ENCODE measurements at places on chromosomes 11 and 22. TPM values are rescaled to one million over a fixed set of nuclear protein-coding genes. Genes with fewer than 3 reads are reported as not detected.

DNA sequence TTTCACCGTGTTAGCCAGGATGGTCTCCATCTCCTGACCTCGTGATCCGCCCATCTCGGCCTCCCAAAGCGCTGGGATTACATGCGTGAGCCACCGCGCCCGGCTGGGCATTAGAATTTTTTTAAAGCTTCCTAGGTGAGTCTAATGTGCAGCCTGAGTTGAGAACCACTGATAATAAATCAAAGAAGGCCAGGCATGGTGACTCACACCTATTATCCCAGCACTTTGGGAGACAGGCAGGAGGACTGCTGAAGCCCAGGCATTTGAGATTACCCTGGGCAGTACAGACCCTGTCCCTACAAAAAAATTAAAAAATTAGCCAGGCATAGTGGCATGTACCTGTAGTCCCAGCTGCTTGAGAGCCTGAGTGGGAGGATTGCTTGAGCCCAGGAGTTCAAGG lies 13.7 kb downstream of the MEI1 start:
- DNase-seq = no peak

DNA sequence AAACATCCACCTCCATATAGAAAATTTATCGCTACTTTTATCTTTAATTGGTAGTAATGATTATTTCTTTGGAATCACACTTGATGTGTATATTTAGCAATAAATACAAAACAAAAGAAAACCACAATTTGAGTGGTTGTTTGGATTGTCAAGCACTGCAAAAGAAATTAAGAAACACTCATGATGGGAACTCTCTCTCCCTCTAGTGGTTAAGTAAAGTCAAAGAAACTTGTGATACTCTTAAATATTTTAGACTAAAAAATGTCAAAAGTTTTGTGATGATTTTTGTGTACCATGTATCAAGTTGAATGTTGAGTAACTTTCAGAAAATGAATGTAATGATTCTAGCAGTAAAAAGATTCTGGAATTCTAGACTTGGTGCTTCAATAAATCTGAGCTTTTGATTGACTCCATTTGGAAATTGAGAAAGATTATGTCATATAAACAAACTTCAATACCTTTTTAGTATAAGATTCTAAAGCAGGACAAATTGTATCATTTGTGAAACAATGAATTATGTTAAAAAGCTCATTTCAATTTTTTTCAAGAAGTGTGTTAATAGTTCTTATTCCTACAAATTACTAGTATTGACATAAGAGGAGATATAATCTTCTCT lies 20.8 kb downstream of the MUC15 start:
- no peak for DNase-seq

DNA sequence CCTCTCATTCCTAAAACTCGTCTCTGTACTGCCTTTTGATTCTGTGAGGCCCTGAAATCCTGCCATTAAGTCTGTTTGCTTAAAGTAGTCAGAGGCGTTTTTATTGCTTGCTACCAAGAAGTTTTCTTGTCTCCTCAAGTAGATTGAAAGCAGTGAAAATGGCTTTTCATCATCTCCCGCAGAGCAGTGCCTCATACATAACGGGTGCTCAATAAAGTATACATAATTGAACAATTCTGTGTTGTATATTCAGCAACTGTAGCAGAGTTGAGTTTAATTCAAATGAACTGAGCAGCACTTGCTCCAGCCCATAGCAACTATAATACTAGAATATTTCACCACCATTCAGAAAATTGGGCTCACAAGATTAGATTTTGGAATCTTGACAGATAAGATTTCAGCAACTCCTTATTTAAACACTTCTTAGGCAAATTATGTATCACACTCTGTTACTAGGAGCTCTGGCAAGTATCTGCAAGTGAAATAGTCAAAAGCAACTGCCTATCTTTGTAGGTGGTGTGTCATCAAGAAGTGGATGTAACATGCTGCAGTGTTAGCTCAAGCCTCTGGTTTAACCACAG lies 20.0 kb downstream of the FIBIN start:
- no peak for DNase-seq

DNA sequence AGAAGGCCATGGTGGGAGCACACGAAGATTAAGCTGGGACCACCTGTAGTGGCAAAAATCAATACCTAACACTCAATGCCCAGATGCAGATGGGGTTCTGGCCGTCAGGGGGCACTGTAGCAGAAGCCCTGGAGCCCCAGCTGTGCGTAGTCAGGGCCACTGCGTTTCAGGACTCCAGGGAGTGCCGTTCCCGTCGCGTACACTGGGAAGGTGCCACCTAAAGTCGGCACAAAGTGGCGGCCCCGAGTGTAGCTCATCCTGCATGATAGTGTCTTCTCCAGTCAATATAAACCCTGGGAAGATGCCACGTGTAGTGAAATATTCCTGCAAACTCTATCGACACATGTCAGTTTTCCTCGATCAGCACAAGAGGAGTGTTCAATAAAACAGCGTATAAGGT lies 123.8 kb upstream of the NTM start:
- DNase-seq = no peak

- no peak for DNase-seq
These were observed 19.3 kb downstream of the ZC3H7B start for GRCh38 chr22:41320416-41321240.

GRCh38 chr22:23153994-23154393 lies 8.7 kb downstream of the RAB36 start:
- no peak for DNase-seq

- DNase-seq = no peak
These were observed 790.0 kb upstream of the KIRREL3 start for GRCh38 chr11:127790592-127790991.

DNA sequence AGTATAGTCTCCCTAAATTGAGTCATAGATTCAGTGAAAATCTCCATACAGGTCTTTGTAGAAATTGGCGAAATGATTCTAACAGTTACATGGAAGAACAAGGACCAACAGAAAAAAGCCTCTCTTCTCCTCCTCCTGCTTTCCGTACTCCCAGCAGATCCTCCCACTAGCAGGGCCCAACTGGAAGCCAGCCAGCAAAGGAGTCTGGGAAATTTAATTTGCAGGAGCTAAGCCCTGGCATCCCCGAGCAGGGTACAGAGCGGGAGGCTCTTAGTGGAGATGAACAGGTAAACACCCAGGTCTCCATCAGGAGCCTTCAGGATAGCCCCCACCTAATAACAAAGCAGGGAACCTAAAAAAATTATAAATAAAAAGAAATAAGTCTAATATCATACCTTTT lies 1473.8 kb downstream of the TBC1D22A start:
- peak; percentile 36 for DNase-seq

DNA sequence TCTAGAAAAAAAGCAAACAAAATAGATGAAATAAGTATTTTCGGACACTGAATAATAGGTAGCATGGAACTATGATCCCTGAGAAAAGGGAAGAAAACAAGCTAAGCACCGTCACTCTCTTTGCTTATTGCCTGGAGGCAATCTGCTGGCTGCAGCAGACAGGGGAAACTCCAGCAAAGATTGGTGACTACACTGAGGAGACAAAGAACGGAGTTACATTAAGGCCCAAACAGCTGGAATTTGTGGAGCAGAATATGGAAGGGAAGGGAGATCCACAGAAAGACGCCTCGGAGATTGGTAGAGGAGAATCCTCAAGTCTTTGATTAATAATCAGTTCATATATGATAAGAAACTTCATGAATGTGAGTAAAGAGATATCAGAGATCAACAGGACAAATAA lies 150.2 kb downstream of the TYR start:
- no peak for DNase-seq

- no peak for DNase-seq
These were observed 48.8 kb upstream of the FIBIN start for GRCh38 chr11:26944866-26945664.

DNA sequence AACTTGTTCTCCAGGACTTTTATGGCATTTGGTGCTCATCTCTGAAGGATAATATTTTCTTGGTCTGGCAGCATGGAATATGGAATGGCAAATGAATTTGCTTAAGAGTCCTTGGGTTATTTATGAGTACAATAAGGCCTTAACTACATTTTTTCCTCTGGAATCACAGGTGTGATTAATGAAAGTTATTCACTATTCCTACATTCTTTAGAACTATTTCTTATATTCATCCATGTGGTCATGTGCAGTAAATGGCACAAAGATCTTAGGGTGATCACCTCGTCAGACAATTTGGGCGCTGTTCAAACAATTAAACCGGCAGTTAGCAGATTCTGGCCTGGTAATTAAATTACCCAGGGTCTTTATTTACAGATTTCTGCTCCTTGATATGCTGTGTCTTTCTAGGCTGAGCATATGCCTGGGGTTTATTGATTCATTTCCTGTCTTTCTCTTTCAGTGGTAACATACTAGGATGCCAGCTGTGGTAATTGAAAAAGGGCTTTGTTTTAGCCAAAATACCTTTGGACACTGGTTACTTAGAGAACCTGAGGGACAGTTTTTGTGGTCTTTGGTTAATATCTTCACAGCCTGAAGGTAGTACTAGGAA lies 31.6 kb downstream of the SIK2 start:
- no peak for DNase-seq

DNA sequence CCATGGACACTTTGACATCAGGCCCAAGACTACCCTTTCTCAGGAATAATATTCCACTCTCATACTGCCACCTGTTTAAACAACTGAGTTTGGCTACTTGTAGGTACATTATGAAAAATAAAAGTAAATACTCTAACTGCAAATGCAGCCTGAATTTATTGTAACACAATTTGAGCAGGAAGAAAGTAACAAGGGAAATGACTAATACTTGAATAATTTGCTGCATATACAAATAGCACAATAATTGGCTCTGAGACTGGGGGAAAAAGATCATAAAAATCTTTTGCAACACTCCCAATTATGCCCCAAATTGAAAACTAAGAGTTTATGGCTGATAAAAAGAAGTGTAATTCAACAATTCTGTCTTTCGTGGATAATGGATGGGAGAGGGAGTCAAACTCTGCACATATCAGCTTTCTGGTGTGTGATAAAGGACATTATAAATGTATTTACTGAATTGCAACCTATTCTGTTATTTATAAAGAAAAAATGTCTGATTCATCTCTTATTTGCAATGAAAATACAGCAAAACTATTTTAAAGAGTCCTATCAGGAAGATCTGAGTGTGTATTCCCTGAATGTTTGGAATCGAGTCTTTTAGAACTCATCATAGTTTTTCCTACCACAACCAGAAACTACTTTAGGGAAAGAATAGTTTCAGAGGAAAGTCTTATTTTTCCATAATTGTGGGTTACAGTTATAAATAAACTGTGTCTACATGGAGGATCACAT lies 359.0 kb downstream of the JRKL start:
- DNase-seq = no peak

DNA sequence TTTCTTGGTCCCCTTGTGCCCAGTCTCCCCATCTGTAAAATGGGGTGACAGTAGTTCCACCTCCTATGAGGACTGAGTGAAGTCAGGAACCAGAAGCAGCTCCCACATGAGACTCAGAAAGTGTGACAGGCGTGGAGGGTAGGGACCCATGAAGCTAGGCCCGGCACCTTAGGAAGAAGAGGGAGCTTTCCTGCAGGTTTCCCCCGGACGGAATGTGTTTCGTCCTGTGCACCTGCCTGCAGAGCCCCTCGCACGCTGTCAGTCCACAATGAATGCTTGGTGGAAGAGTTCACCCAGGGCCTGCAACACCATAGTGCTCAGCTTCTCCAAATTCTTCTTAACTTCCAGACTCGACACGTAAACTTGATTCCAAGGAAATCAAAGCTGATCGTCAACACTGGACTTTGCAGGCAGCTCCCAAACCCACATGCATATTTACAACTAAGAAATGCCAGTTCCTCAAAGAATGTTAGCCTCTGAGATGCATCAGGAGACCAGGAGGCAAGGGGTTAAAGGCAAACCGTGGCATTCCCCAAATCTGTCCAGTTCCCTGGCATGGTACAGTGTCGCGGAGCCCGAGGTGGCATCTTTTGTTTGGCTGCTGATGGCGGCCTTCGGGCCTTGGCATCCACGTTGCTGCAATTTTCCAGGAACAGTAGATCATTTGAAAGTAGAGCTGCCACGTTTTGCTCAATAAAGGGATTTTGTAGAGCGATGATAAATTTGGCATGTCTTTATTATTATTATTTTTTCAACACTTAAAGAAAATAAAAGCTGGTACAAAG lies 15.4 kb downstream of the LRP5 start:
- DNase-seq = no peak

DNA sequence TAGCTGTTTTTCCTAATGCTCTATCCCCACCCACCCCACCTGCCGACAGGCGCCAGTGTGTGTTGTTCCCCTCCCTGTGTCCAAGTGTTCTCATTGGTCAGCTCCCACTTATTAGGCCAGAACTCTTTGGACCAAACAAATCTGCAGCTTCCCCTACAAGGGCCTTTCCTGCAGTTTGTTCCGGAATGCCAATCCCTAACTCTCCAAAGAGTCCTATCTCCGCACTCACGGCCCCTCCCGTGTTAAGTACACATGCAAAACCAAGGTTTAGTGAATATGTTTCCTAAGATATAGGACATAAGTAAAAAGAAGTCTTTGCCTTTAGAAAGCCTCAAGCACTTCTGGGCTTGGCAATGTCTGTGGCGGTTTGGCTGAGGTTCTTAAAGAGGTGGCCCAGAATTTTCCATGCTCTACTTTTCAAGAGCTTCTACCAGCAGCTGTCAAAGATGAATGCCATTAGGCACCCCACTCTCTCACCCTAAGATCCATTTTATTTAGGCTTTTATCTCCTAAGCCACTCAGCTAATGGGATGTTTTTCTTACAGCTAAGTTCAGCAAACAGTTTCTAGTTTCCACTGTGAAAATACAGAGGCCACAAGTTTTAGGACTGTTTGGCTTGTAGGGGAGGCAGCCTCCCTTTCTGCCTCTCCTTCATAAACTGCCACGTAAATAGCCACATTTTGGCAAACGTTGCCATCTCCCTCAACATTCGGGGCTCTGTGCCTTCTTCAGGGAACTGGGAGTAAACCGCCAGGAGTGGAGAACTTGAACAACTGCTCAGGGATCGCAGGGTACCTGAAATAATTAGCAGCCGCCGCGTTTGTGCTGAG lies 1.6 kb downstream of the CD59 start:
- no peak for DNase-seq

GRCh38 chr11:70547386-70547785 lies 149.1 kb downstream of the CTTN start:
- DNase-seq = no peak

DNA sequence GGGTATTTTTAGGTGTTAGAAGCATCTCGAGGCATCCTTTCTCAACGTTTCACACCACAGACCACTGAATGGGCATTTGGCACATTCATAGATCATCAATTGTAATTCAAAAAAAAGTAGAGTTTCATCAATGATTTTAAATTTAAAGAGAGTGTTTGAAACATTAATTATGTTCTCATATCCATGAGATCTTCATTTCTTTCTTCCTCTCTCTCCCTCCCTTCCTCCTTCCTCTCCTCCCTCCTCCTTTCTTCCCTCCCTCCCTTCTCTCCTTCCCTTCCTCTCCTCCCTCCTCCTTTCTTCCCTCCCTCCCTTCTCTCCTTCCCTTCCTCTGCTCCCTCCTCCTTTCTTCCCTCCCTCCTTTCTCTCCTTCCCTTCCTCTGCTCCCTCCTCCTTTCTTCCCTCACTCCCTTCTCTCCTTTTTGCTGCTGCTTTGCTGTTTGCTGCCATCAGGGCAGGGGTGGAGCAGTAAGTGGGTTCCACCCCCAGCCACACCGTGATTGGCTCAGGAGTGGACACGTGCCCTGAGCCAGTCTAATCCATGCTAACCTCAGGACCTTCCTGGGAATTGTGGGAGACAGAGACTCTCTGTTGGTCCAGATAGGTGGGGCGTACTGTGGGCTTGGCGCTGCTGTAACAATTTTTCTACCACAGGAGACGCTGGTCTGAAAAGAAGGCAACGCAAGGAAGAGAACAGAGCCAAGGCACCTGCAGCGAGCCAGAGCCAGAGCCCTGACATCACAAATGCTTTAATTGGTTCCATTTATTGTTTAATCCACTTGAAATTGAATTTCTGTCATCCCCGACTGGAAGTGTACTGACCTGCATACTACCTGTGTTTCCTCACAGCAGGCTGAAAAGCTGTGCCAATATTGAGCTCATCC lies 33.7 kb upstream of the APOBEC3A start:
- DNase-seq = peak; percentile 63

MAJIN gene
- total RNA-seq = not detected

ACRV1 gene
- total RNA-seq = not detected

PDE3B gene
- total RNA-seq = 0.16 TPM
